ENCODE measurements at places on chromosomes 16 and 17. TPM values are rescaled to one million over a fixed set of nuclear protein-coding genes. Genes with fewer than 3 reads are reported as not detected.

DNA sequence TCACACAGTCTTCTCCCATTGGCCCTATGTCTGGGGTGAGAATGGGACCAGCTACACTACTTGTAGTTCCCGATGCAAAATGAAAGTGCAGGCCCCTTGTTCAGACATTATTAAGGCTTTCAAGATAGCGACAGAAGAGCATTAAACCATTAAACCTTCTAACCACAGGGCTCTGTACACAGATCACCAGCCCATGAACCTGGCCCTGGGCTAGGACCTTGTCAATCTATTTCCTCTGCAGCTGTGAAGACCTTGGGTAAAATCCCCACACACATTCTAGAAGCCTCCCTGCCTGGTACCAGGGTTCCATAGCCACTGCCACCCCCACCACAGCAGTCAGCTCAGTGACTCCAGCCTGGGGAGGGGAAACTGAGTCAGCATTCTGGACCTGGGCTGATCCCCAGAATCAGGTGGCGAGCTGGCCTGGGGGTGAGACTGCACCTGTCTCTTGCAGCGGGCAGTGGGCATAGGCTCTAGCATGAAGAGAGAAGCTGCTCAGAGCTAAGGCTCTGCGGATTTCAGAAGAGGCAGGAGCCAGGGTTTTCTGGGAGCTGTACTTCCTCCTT is 119.7 kb upstream of the LHX1 start:
- no peak overlapping the region for H3K27ac ChIP-seq
- DNase-seq = no peak
- no peaks in the 10 kb centered on the region for H3K27me3 ChIP-seq
- H3K4me3 ChIP-seq = no peak overlapping the region
- no peaks in the 10 kb centered on the region for H3K4me1 ChIP-seq

GRCh38 chr17:77801545-77802332 is 156.8 kb upstream of the TNRC6C start:
- H3K36me3 ChIP-seq = no peaks in the 10 kb centered on the region
- no peaks in the 10 kb centered on the region for H3K4me1 ChIP-seq
- DNase-seq = no peak
- no peaks in the 10 kb centered on the region for H3K27me3 ChIP-seq
- H3K27ac ChIP-seq = no peak overlapping the region

GRCh38 chr17:43905985-43906852 is 1.1 kb downstream of the MPP2 start:
- no peaks in the 10 kb centered on the region for H3K36me3 ChIP-seq
- DNase-seq = peak; percentile 84
- no peaks in the 10 kb centered on the region for H3K4me1 ChIP-seq
- no peaks in the 10 kb centered on the region for H3K27me3 ChIP-seq
- H3K4me3 ChIP-seq = no peak overlapping the region
- no peak overlapping the region for H3K27ac ChIP-seq

DNA sequence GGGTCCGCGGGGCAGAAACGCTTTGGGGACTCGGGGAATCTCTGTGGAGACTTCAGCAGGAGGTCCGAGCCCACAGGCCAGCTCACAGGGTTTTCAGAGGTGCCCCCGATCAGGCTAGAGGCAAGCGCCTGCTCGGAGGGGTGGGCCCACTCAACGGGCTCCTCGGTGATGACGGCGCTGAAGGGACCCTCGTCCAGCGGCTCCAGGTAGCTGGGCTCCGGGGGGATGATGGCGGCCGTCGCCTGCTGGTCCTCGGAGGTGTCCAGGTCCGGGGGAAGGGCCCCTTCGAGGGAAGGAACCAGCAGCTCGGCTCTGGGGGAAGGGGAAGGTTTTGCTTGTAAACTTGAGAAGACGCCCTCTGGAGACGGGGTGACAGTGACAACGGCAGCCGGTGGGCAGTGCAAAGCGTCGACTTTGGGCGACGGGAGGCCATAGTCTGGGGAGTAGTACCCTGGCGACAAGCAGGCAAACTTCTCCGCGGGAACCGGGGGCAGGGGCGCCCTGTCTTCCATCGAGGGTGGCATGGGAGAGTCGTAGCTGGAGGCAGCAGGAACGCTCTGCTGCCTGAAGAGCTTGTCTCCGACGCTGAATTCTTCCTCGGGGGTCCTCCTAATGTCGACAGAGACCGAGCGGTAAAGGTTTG is 63.2 kb downstream of the ZNF778 start:
- H3K27ac ChIP-seq = no peak overlapping the region
- no peaks in the 10 kb centered on the region for H3K27me3 ChIP-seq
- peaks cover 14% of the 10 kb centered on the region for H3K36me3 ChIP-seq
- no peak for DNase-seq
- no peaks in the 10 kb centered on the region for H3K4me1 ChIP-seq

DNA sequence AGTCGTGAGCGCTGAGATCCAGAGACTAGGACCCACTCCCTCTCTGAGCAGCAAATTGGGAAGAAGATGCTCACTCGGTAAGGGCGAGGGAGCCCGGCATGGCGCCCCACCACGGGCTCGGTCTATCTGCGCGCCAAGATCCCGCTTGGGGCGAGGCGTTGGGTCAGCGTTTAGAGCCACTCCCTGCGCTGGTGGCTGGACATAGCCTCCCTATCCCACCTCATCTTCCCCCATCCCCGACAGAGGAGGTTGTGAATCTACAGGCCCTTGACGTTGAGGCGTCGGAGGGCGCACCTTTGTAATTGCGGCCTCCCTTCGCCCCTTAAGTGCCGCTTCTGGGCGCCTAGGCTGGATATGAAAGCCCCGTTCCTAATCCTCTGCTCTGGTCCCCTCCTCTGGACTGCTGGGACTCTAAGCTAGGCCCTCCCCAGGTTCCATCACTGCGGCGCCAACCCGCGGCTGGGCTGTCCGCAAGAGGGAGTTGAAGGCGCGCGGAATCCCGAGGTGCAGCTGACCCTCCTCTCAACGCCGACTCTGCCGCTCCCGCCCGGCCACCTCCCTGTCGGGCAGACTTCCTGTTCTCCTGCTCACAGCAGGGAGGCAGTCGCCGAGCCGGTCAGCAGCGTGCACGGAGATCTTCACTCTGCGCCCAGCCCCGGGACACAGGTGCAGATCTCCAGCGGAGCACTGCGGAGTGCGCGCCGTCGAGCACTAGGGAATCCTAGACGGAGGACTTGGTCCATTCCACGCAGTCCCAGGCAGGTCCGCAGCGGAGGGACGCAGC is 16.1 kb upstream of the HOXB9 start:
- no peak overlapping the region for H3K27ac ChIP-seq
- H3K36me3 ChIP-seq = no peaks in the 10 kb centered on the region
- no peak for DNase-seq
- no peak overlapping the region for H3K4me3 ChIP-seq
- H3K27me3 ChIP-seq = peaks cover 3% of the 10 kb centered on the region

GRCh38 chr16:4166821-4167220 is 50.6 kb upstream of the ADCY9 start:
- H3K4me1 ChIP-seq = no peaks in the 10 kb centered on the region
- no peak for DNase-seq
- no peak overlapping the region for H3K27ac ChIP-seq
- no peaks in the 10 kb centered on the region for H3K36me3 ChIP-seq

GRCh38 chr16:67965668-67966548 is 2.5 kb downstream of the SLC12A4 start:
- H3K27me3 ChIP-seq = no peaks in the 10 kb centered on the region
- no peak overlapping the region for H3K4me3 ChIP-seq
- no peak for DNase-seq

DNA sequence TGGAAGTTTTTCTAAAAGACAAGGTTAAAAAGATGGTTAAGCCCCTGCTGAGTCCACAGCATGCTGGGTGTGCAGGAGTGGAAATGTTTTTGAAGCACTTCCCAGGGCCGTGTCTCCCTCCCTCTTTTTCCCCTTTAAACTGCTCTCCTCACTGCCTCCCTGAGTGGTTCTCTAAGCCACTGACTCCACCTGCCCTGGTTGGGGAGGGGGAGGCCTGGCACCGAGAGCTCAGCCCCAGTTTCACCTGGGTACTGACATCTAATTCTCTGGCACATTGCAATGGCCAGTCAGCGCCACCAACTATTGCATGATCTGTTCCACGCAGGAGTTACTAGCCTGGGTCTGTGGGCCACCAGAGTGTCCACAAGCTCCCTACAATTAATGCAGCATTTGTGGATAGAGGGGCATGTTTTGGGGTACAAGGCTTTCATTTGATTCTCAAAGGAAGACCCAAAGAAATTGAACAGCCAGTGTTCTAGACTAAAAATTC is 22.7 kb downstream of the MPP3 start:
- no peaks in the 10 kb centered on the region for H3K4me1 ChIP-seq
- no peaks in the 10 kb centered on the region for H3K27me3 ChIP-seq
- no peak overlapping the region for H3K27ac ChIP-seq
- no peak overlapping the region for H3K4me3 ChIP-seq
- H3K36me3 ChIP-seq = no peaks in the 10 kb centered on the region
- DNase-seq = no peak

- no peaks in the 10 kb centered on the region for H3K36me3 ChIP-seq
- peaks cover 9% of the 10 kb centered on the region for H3K4me1 ChIP-seq
- no peaks in the 10 kb centered on the region for H3K27me3 ChIP-seq
- H3K4me3 ChIP-seq = peak overlapping the region; percentile 39
- DNase-seq = no peak
Measured at GRCh38 chr17:45240905-45241327, 19.2 kb downstream of the FMNL1 start.

DNA sequence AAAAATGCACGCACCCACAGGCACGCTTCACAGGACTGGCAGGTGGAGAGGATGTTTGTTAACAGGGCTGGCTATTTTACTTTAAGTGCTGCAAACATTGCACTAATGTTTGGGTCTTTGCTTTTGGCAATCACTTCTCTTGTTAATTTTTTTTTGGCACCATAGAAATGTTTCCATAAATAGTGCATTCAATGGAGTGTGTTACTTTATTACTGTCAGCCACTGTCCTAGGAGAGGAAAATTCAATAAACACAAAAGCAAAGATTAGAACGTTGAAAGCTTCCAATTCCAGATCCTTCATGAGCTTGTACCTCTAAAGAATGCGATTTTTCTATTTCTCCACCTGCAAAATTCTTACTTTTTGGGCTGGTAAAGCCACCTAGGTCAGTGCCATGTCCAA is 743.5 kb downstream of the WWOX start:
- H3K36me3 ChIP-seq = no peaks in the 10 kb centered on the region
- no peaks in the 10 kb centered on the region for H3K4me1 ChIP-seq
- H3K27ac ChIP-seq = no peak overlapping the region
- H3K27me3 ChIP-seq = no peaks in the 10 kb centered on the region

- H3K4me1 ChIP-seq = no peaks in the 10 kb centered on the region
- DNase-seq = no peak
Measured at GRCh38 chr16:84751241-84751640, 51.4 kb downstream of the USP10 start.

- peaks cover 4% of the 10 kb centered on the region for H3K4me1 ChIP-seq
- H3K27me3 ChIP-seq = no peaks in the 10 kb centered on the region
- no peak for DNase-seq
- no peaks in the 10 kb centered on the region for H3K36me3 ChIP-seq
- H3K4me3 ChIP-seq = no peak overlapping the region
Measured at GRCh38 chr16:2507052-2507659, 6.6 kb upstream of the ATP6V0C start.

- no peak overlapping the region for H3K27ac ChIP-seq
- DNase-seq = no peak
- no peak overlapping the region for H3K4me3 ChIP-seq
- H3K36me3 ChIP-seq = no peaks in the 10 kb centered on the region
- peaks cover 14% of the 10 kb centered on the region for H3K4me1 ChIP-seq
- no peaks in the 10 kb centered on the region for H3K27me3 ChIP-seq
Measured at GRCh38 chr17:66803474-66803951, 31.4 kb upstream of the CACNG5 start.

DNA sequence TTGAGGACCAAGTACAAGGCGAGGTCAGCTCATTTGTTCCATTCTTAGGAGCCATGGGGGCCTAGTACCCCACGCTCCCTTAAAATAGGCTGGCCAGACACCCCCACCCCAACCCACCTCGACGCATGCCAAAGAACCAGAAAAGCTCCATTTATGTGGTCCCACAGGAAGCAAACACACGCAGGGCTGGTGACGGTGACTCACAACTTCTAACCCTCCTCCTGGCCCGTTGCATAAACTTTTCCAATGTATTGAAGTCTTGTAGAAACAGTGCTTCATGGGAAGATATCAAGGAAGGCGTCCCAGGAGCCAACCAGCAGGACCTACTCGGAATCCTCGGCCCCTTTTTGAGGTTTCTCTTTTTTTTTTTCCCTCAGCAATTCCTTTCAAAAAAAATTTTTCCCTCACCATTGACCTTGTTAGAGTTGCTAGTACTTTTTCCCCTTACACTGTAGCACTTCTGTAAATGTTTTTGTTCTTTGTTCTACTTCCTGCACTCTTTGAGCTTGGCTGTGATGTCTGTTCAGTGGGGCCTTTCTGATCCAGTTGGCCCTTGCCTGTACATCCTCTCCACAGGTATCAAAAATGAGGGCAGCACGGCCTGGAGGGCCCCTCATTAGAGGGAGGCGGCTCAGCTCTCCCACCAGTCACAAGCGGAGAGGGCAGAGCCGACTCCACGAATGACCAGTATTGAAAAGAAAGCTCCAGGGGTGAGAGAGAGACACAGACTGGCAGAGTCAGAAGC is 208.3 kb downstream of the RGS9 start:
- H3K27ac ChIP-seq = no peak overlapping the region
- no peaks in the 10 kb centered on the region for H3K36me3 ChIP-seq
- no peaks in the 10 kb centered on the region for H3K27me3 ChIP-seq
- DNase-seq = no peak
- H3K4me1 ChIP-seq = no peaks in the 10 kb centered on the region

GRCh38 chr17:76612977-76613851 is 27.6 kb upstream of the ST6GALNAC2 start:
- no peak overlapping the region for H3K27ac ChIP-seq
- H3K27me3 ChIP-seq = no peaks in the 10 kb centered on the region
- DNase-seq = no peak
- H3K36me3 ChIP-seq = no peaks in the 10 kb centered on the region
- no peaks in the 10 kb centered on the region for H3K4me1 ChIP-seq
- no peak overlapping the region for H3K4me3 ChIP-seq

- H3K4me1 ChIP-seq = no peaks in the 10 kb centered on the region
- H3K27me3 ChIP-seq = no peaks in the 10 kb centered on the region
- DNase-seq = no peak
- no peaks in the 10 kb centered on the region for H3K36me3 ChIP-seq
- no peak overlapping the region for H3K27ac ChIP-seq
Measured at GRCh38 chr16:49594153-49594552, 220.5 kb downstream of the C16orf78 start.

SULT1A2 gene
- 1.3 TPM for total RNA-seq

SAMD14 gene
- 0.09 TPM for total RNA-seq

TXNL4B gene
- 9.5 TPM for total RNA-seq

All from pancreas (tissue), 10 donors.